ENCODE measurements at places on chromosomes 2 and 18. TPM values are rescaled to one million over a fixed set of nuclear protein-coding genes. Genes with fewer than 3 reads are reported as not detected.

- no peak for DNase-seq
Measured at GRCh38 chr18:50559752-50560680, at the start of gene MAPK4. TSS of gene MAPK4 (plus strand) at chr18:50560087. CDS start at chr18:50663959, 103,872 bp downstream.

DNA sequence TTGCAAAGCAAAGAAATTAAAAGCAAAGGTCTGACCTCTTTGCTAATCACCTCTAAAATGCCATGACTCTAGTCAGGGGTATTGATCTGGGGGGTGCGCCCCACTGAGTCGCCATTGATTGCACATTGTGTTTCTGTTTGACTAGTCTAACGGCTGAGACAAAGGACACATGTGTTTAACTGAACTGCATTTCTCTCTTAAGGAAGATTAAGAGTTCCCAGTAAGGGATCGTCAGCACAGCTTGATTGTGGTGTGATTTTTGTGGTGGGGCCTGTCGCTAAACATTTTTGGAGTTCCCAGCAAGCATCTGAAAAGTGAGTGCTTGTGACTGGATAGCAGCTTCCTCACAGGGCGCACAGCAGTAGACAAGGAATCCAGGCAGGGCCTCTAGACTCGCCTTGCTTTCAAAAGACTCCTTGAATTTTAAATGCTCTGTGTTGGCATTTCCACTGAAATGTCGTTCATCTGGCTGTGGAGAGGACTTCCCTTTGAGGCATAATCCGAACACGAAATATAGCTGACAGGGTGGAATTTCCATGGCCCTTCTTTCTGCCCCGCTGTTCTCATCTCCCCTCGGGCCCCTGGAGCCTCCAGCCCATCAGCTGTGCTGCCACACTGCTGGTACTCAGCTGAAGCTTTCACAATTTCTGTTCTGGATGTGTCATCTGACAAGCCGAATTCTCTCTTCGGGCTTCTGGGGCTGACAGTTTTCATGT is 126.3 kb downstream of the FAM168B start:
- no peak for DNase-seq

DNA sequence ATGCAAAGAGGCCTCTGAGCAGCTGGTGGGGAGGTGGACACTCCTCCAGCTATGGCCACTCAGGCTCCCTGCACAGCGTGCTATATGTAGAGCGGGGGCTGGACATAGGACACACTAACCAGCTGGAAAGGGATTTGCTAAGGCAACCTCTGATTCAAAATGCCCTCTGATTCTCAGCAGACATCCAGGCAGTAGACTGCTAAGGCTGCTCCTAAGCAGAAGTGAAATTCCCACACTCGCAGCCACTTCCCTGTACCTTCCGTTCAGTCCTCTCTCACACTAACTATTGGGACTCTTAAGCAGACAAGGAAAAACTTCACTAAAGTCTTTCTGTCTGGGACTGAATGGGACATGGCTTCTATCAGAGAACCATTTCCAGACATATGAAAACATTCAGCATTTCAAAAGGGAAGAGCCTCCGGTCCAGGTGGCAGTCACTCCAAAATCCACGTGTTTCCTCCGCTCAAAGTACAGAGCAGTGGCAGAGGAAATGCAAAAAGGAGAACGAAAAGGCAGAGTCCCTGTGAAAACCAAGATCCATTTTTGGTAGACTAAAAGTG is 265.8 kb downstream of the TTC32 start:
- no peak for DNase-seq

GRCh38 chr2:175030380-175031271 is 25.4 kb upstream of the CHN1 start:
- DNase-seq: peak; percentile 23

DNA sequence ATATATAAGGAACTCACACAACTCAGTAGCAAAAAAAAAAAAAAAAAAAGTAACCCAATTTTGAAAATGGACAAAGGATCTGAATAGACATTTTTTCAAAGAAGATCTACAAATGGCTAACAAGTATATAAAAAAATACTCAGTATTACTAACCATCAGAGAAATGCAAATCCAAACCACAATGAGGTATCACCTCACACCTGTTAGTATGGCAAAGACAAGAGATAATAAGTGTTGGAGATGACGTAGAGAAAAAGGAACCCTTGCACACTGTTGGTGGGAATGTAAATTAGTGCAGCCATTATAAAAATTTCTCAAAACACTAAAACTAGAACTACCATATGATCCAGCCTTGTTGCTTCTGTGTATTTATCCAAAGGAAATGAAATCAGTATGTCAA is 5.8 kb upstream of the CNDP1 start:
- no peak for DNase-seq

DNA sequence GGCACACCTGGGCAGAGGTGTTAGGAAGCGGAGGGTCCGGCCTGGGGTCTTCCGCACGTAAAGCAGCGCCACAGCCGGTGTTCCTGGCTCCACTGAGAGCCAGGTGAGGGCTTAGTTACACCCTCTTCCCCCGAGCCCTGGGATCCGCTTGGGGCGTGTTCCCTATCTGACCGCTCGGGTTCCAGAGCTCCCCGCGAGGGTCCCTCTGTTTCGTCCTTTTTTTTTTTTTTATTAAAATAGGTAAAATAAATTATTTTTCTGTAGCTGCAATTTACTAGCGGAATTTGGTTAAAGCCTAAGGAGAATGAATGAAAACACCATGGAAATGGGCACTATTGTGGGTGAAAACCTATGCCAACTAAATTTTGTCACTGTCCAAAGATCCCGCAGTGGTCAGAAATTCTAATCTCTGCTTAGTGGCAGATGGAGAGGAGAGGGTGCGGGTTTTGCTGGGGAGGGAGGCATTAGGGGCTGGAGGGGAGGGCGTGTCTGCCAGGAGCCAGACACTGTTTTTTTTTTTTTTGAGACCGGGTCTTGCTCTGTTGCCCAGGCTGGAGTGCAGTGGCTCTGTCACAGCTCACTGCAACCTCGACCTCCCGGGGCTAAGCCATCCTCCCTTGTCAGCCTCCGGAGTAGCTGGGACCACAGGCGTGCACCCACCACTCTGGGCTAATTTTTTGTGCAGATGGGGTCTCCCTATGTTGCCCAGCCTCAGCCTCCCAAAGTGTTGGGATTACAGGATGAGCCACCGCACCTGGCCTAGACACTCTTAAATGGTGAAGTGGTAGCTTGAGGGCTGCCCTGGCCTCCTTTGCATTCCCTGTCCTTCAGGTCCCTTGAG is 834 bp downstream of the PDCL3 start:
- no peak for DNase-seq

DNA sequence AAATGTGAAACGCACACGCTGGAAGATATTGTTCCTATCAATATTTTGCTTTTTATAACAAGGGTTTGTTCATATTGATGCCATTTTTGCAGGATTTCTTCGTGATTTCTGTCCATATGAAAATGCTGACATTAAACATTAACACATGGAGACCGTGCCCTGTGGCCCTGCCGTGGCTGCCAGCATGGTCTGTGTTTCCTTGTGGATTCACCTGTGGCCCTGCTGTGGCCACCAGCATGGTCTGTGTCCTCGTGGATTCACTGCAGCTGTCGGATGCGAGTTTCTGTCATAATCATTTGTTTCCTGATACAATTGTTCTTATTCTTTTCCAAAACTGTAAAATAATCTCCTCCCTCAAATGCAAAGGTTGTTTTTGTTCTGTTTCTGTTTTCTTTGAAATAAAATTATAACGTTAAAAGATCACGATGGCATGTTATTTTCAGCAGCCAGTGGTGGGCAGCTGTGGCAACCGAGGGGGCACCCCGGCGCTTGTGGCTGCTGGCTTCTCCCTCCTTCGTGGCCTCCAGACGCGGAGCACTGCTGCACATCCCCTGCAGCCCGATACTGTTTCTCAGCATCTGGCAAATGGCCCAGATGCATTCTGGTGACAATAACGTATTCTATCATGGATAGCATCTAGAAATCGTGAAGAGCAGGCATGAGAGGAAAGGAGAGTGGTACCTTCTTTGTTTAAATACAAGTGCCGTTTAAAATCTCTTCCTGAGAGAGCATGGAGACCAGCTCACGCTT is 143.5 kb downstream of the PTGR3 start:
- no peak for DNase-seq

DNA sequence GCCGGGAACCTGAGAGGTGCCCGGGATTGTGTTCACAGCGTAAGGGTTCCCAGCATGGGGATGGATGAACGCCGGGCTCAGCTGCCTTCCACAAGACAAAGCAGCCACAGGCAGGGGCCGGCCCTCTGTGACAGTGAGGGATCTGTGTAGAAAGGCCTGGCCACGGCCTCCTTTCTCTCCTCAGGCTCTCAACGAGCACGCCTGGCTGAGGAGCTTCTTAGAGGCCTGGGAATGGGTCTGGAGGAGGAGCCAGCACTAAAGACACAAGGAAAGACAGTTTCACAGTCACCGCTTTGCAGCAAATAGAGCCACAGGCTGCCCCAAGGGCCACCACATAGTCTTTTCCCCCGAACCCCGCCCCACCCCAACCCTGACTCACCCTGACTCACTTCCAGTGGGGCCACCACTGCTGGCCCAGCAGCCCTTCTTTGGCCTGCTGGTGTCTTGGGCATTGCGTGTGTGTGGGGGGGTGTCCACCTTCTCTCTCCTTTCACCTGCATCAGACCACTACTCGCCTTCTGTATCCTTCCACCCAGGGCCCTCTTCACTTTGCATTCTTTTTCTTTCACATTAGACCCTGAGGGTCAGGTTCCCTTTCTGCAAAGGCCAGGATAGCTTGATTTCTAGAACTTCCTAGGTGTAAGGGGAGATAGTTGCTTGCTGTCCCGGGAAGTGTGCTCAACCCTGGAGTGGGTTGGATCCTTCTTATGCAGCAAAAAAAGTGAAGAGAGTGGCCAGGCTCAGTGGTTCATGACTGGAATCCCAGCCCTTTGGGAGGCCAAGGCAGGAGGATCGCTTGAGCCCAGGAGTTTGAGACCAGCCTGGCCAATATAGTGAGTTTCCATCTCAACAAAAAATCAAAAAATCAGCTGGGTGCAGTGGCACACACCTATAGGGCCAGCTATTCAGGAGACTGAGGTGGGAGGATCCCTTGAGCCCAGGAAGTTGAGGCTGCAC is 19.3 kb upstream of the HPCAL1 start:
- DNase-seq: no peak

DNA sequence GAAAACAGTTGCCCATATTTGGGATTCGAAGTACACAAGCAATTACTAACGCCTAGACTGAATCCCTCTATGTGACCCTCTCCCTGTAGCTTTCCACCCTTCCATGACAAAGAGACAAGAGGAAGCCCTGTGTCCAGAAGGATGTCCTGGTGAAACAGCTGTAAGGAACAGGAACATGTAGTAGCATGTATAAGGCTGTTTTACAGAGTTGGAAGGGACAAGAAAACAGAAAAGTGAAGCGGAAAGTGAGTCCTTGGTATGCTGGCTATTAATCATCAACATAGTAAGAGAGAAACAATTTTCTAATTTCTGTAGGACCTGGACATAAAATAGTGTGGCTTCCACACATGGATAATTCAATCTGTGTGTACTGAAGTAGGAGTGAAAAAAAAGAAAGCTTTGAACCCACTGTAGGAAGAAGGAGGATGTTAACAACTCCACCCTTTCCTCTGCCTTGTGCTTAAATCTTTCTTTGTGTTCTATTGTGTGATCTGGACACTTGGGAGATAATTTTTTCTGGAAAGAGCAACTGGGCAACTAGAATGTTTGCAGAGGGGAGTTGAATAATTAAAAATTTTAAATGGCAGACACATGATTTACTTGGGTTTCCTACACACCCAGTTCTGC is 162.3 kb upstream of the ZSWIM2 start:
- DNase-seq: no peak

DNA sequence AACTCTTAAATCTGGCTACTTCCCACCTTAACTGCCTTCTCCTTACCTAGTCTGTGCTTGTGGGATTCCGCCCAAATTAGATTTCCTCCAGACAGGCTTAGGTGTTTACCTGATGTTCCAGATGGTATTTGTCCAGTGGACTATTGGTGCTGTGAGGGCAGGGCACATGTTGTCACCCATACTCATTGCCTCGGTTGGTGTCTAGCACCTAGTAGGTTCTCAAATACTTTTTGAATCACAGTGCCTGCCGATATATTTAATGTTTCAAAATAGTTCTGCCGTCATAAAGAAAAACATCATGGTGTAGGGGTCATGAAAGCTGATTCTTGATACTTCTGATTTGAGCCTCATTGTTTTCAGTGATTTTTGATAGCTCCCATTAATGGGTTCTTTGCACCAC is 1.1 kb downstream of the SEPTIN2 start:
- no peak for DNase-seq

The PROKR1 gene
- polyA plus RNA-seq: not detected

The RUFY4 gene
- polyA plus RNA-seq: not detected

The POTEI gene
- polyA plus RNA-seq: not detected

The TMEM247 gene
- polyA plus RNA-seq: not detected

The POTEC gene
- not detected for polyA plus RNA-seq

The MALT1 gene
- 49.1 TPM for polyA plus RNA-seq

The RAB6C gene
- polyA plus RNA-seq: not detected

The PPP1R1C gene
- not detected for polyA plus RNA-seq

The DLGAP1 gene
- polyA plus RNA-seq: 0.36 TPM

Data from CD4-positive, CD25-positive, alpha-beta regulatory T cell (primary cell).